ENCODE measurements at places on chromosomes 12 and 14.

DNA sequence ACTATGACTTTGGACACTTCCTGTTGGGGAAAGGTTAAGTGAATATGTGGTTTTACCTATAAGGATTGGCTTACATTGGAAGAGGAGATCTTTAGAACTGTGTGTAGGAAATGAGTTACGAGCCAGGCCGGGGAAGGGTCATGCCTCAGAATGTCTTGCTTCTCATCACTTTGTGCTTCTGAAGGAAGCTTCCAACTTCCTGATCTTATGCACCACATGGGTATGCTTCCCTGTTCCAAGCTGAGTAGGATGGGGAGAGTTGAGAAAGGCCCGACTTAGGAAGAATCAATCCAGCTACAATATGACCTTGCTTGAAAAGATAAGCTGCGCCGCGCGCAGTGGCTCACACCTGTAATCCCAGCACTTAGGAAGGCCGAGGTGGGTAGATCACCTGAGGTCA, 59.9 kb downstream of the STXBP6 start:
- no peak for DNase-seq

DNA sequence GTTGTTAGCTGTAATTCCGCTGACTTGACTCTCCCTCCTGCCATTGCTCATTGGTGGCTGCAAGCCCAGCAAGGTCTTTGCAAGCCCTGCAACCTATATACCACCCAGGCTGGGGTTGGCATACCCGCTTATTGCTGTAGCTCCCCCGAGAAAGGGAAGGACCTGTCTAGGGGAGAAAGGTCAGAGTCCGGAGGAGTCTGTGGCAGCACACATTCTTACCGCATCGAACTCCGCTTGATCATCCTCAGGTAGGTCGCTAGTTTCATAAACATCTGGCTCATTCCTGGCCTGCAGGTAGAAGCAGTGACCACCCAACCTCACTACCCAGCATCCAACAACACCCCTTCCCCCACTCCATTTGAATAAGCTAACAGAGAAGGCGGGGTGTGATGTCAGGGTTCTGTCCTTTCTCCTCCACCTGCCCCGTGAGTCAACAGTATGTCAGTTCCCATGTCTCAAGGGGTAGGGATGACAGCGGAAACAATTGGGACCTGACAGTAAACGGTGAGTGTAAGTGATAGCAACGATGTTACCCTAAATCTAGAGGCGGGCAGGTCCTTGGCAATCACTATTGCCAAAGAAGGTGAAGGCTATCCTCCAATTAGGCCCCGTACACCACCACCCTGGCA, 1.1 kb downstream of the DCTN2 start:
- no peak for DNase-seq

GRCh38 chr12:112950701-112951100, 12.4 kb downstream of the OAS3 start:
- DNase-seq: no peak

- no peak for DNase-seq
Measured at GRCh38 chr12:86772696-86773095, 516.5 kb upstream of the MGAT4C start.

DNA sequence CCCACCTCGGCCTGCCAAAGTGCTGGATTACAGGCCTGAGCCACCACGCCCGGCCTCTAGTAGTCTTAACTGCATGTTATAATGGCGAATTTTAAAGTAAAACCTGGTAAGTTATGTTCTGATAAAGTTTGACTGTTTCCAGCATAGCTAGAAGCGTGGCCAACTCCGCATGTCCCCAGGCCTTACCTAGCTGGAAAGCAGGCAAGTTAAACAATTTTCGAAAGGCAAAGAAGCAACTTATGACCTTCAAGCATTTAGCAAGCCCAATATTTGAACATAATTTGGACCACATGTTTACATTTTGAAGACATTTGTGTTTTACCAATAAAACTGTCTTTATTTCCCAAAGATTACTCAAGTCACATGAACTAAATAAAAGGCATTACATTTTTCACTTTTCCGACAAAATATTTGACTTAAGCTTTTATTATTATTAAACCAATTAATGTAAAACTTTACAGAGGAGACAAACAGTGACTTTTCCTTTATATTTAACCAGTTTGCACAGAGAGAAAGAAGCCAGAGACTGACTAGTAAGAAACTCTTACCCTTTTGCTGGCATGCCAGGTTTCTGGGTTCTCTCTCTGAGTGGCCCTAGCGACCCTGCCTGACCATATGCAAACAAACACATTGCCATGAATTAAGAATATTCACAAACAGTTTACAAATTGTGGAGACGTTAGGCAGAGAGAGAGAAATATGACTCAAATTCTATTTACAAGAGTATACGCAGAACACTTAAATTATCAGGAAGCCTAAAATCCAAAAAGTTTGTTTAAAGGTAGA, 106.3 kb downstream of the RIN3 start:
- no peak for DNase-seq

DNA sequence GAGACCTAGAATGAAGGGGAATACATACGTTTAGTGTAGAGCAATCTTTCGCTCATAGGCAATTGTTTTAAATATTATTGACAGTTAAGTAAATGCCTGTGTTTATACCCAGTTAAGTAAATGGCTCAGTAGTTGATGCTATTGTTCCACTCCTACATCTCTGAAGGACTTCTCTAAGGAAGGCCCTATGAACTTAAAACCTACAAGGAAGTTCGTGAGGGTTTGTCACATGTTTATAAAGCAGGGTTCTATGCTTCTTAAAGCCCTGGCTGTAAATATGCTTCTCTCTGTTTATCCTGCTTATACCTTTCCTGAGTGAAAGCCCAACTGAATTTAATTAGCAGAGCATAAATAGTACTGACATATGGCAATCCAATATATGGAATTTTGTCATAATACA, 282.1 kb upstream of the NPAS3 start:
- no peak for DNase-seq

DNA sequence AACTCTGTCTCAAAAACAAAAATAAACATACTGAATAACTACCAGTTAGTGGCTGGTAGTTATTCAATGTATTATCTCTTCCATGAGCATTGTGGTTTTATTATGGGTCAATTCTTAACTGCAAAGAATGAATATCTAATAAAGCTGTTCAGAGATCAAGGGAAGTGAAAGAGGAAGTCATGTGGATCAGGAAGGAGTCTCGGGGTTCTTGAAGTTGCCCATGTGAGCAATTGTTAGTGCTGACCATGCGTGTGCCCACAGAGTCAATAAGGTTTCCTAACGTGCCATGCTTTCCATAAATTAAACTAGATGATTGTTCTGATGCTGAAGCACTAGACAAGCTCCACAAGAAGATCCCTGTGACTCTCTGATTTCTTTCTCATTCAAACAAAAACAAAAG, 136.5 kb upstream of the CPSF6 start:
- DNase-seq: no peak

DNA sequence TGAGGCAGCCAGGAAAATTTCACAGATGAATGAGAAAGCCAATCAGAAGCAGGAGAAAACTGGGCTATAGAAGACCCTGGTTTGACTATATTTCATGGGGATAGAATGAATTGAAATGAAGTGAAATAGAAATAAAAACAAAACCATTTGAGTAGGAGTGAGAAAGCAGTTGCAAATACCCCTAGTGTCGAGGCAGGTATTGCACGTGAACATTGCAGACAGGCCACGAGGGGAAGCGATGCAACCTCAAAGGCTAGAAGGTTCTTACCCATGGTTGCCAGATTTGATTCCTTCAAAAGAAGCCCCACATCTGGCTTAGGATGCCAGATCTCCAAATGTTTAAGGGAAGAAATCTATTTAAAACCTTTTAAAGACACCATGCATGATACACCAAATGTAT, 648.9 kb downstream of the VRK1 start:
- DNase-seq: no peak

GRCh38 chr12:124928095-124928911, 13.9 kb upstream of the UBC start:
- DNase-seq: no peak

DNA sequence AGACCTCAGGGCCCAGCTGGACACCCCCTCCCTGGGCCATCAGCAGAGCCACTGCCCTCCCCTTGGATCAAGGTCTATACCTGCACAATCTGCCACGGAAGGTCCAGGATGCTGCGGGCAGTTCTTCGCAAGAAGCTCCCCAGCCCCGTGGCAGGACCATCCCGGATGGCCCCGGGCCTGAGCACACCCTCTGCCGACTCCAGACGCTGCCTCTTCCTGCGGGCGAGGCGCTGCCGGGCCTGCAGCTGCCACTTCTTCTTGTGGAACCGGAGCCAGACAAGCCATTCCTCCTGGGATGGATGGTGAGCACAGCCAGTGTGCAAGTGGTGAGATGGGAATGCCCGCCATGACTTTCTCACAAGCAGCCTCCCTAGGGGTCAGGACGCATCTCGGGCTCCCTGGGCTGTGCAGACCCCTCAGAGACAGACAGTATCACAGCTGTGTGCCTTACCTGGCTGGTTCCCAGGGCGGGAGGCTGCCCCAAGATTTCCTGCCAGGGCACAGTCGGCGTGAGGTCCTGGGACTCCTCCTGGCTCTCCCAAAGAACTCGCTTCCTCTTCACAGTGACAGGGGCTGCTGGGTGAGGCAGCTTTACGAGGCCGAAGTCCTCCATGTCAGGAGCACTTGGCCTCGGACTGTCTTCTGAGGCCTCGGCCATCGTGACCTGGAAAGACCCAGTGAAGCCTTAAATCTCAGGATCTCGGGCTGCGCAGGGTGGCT, 30.8 kb downstream of the P2RX2 start:
- DNase-seq: no peak

GRCh38 chr12:17056546-17056945, 450.6 kb upstream of the LMO3 start:
- no peak for DNase-seq

DNA sequence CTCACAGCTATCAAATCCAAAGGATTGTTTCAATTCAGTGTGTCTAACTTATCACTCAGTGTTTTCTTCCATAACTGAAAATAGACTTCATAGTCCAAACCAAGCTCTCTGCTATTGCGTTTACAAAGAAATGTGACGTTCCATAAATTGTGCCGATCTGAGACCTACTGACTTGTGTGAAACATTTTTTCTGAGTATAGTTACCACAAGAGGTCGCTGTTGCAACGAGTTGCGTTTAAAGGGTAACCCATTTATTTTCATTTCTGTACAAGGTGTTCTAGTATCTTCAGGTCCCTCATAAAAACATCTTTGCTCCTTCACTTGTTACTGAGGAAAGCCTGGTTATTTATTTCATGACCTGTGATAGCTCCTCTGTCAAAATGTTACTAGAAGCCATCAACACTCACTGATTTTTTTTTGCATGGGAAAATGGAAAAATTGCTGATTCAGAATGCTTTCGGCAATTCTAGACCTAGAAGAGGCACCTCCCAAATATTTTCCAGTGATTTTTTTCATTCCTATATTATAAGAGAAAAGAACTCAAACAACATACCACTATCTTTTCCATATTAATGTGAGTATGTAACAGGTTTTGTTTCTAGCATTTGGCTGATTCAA, 60.9 kb upstream of the OR4E1 start:
- DNase-seq: no peak

- DNase-seq: no peak
Measured at GRCh38 chr12:130097798-130098255, 64.4 kb upstream of the FZD10 start.

GRCh38 chr12:104494137-104494792, 37.5 kb downstream of the CHST11 start:
- DNase-seq: no peak

- DNase-seq: no peak
Measured at GRCh38 chr12:21938879-21939278, 2.3 kb downstream of the ABCC9 start.

DNA sequence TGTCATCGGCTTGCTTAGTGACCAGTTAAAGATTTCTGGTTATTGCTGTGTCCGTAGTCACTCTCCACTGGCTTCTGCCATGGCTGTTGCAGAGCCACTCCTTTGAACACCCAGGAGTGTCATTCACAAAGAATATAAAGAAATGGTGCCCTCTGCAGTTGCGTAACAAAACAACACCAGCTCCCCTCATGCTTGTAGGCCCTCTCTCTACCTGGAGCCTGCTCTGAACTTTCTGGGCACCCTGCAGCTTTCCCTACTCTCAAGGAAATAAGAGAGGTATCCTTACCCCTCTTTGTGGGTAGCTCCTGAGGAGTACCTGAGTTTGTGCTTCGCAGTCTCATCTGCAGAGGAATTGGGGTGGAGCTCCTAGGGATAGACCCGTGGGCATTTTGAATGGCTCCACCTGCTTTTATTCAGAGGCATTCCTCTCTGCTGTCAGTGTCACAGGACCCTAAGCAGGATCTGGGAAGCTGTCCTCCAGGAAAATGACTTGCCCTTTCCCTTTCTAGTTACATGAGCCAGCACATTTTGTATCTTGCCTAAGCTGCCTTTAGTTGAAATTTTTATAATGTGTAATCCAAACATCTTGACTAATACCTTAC, 97.2 kb upstream of the TMEM260 start:
- no peak for DNase-seq

DNA sequence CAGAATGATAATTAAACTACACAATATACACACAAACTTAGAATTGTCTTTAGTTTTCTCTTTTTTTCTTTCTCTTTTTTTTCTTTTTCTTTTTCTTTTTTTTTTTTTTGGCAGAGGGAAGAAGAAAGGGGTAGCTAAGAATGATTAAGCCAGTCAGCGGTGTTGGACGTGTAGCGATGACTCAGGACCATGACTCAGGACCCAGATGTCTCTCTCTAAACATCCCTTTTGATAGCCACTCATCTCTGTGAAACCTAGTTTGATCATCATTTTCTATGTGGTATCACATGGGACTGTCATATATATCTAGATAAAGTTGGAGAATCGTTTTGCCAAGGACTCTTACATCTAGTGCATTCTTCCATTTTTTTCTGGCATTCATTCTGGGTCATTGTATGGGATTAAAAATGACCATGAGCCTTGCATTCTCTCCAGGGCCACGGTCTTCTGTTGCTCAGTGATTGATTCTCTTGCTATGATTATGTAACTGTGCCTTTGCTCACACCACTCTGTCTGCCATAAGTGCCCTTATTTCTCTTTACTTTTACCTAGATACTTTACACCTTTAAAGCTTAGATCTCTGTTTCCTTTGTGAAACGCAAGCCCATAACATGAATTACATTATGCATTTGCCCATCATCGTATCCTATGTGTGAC, 26.6 kb upstream of the NRXN3 start:
- DNase-seq: no peak

- no peak for DNase-seq
Measured at GRCh38 chr12:51941604-51942003, 9.9 kb upstream of the ACVR1B start.

DNA sequence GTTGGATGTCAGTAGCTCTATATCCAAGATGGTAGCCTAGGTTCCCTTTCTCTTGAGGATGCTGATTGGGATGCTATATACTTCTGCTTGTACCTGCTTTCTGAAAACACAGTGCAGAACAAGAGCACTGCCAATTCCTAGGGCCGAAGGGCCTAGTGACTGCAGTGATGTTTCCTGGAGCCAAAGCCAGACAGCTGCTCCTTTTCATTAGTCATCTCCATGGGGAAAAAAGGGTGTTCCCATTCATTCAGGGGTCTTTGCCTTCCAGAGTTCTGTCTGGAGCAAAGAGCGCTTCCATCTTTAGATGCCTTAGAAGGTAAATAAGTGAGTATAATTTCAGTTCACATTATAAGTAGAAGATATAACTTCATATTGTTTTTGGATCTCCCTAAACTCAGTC, 85.5 kb downstream of the PTPRB start:
- no peak for DNase-seq

- no peak for DNase-seq
Measured at GRCh38 chr14:104786091-104786586, 9.4 kb downstream of the AKT1 start.
